Peyer's patch (tissue), 4 donors: ENCODE measurements at places on chromosomes 12 and 14. TPM values are rescaled to one million over a fixed set of nuclear protein-coding genes. Genes with fewer than 3 reads are reported as not detected.

DNA sequence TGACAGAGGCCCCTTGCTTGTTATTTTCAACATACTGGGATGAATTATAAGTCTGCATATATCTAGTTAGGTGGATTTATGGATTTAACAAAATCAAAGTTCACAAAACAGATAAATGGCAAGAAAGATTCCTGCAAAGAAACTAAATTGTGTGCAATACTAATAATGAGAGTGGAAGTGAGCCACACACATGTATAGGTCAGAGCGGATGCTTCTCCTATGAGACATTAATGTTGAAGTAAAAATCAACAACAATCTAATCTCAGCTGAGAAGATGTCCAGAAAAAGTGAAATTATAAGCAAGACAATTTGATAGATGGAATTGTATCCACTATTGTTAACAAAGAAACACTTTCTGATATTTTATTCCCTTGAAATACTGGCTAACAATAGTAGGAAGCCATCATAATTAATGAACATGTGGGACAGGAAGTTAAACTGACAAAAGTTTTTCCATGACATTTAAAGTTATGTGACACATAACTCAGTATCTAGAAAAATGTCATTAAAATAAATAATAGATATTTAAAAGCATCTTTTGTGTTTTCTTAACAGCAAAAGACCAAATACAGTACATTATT is 39.7 kb downstream of the RAD51B start:
- no peaks in the 10 kb centered on the region for H3K27me3 ChIP-seq
- no peak for DNase-seq

PPP1R36 gene
- total RNA-seq: 1.9 TPM

DNA sequence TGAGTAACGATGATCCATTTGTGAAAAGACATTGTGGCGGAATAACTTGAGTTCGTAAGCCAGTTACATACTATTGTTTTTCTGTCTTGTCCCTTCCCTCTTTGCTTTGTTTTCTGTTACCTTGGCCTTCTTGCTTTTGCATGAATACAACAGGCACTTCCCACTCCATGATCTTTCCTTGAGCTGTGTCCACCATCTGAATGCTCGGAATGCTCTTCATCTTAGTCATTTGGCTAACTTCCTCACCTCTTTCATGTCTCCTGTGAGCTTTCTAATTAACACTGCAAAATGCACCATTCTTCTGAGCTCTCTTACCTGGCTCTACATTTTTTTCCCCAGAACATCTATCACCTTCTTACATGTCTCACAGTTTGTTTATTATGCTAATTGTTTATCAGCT is 10.0 kb downstream of the KNTC1 start:
- H3K27ac ChIP-seq: no peak overlapping the region
- no peaks in the 10 kb centered on the region for H3K27me3 ChIP-seq
- H3K4me1 ChIP-seq: no peaks in the 10 kb centered on the region
- DNase-seq: no peak
- no peak overlapping the region for H3K4me3 ChIP-seq

DNA sequence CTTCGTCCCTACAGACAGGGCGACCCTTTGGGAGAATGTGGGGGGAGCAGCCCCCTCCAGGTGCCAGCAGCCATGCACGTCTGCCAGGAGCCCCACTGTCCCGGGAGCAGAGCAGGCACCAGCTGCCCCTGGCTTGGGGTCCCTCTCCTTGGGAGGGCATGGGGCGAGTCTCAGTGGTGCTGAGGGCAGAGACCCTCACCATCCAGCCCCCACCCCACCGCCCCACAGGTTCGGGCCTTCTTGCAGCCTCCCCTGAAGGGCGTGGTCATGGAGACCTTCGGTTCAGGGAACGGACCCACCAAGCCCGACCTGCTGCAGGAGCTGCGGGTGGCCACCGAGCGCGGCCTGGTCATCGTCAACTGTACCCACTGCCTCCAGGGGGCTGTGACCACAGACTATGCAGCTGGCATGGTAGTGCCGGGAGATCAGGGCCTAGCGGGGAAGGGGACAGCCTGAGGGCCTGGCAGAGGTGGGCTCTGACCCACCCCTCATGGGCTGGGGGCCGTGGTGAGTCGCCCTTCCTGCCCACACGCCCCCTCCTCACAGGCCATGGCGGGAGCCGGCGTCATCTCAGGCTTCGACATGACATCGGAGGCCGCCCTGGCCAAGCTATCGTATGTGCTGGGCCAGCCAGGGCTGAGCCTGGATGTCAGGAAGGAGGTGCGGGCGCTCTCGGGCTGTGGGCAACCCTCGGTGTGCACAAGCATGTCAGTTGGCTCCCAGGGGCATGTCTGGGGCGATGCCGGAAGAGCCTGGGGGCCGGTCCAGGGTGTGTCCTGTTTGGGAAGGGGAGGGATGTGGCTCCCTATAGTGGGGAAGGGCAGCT is 18.8 kb downstream of the ASPG start:
- DNase-seq: peak; percentile 30
- no peaks in the 10 kb centered on the region for H3K4me1 ChIP-seq
- no peaks in the 10 kb centered on the region for H3K36me3 ChIP-seq
- no peaks in the 10 kb centered on the region for H3K27me3 ChIP-seq

DNA sequence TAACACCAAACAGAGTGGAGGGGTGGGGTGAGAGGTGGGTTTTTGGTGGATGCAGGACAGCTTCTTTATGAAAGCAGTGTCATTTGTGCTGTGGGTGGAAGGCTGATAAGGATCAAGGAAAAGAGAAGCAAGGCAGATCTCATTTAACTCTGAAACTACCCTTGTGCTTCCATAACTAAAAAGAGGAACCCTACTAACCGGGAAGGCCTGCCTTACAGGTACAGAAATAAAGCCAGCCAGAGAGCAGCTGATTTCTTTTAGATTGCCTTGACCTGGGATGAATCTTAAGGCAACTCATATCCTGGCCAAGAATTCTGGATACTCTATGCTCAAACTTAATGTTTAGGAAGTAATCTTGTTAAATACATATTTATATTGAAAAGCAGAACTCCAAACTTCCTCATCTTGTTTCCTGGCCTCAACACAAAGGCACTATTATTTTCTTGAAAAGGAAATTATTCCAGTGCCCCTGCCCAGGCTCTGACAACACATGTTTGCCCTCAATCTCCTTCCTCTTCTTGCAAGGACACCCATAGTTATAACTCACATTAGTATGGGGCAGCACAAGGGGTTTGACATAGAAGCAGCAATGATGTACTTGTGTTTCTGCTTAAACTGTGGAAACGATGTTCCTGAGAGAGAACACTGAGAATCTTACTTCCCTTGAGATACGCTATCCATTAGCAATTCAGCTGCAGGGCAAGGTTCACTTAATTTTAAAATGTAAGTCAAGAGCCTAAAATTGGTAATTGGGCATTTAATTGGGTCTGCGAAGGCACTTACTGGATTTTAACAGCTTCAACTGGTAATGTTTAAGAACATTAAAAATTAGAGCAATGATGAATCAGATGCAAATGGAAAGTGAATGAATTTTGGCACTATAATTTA is 173.7 kb downstream of the STXBP6 start:
- H3K27me3 ChIP-seq: no peaks in the 10 kb centered on the region
- no peaks in the 10 kb centered on the region for H3K4me1 ChIP-seq
- H3K27ac ChIP-seq: peak overlapping the region; percentile 3
- DNase-seq: no peak
- no peaks in the 10 kb centered on the region for H3K36me3 ChIP-seq

IL22 gene
- not detected for total RNA-seq

- DNase-seq: no peak
- H3K4me3 ChIP-seq: no peak overlapping the region
- no peak overlapping the region for H3K27ac ChIP-seq
Observed at GRCh38 chr14:65206448-65207096, 104.3 kb upstream of the MAX start.

DNA sequence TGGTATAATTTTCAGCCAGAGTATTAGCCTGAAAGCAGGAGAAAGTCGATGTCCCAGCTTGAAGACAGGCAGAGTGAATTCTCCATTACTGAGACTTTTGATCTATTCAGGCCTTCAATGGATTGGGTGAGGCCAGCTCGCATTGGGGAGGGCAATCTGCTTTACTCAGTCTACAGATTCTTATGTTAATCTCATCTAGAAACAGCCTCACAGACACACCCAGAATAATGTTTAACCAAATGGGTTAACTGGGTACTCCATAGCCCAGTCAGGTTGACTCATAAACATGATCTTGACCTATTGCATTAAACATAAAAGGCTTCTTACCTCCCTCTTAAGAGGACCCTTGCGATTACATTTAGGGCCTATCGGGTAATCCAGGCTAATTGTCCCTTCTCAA is 118.0 kb downstream of the KTN1 start:
- H3K27me3 ChIP-seq: no peaks in the 10 kb centered on the region
- no peaks in the 10 kb centered on the region for H3K4me1 ChIP-seq
- DNase-seq: peak; percentile 57
- no peak overlapping the region for H3K27ac ChIP-seq
- H3K36me3 ChIP-seq: no peaks in the 10 kb centered on the region

SLC6A15 gene
- total RNA-seq: 0.80 TPM

DNA sequence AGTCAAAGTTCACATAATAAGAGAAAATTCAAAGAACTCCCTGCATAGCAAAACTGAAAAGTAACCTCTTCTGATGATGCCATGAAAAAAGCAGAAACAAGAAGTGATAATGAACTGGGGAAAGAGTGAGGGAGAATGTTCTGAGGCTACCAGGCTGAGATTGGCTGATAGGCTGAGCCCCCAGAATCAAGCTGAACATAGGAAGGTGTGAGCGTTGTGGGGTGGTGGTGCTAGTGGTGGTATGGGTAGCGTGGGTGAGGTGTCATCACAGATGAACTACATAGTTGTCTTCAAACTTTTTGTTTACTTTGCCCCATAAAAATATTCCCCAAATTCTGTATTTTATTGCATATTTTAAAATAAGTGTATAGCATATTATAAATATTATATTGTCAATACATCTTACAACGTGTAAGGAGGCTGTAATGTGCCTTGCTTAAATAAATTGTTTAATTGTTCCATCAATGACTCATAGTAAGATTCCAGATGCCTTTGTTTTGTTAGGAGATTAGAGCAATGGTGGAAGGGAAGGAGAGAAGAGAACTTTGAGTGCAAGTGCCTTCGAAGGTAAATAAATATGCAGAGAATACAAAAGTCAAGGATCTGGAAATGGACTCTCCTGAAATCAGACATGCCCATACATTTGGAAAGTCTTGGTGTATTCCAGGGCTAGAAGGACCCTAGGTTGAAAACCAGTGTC is 15.8 kb upstream of the CFAP54 start:
- no peak overlapping the region for H3K27ac ChIP-seq
- H3K27me3 ChIP-seq: no peaks in the 10 kb centered on the region
- DNase-seq: no peak
- H3K4me3 ChIP-seq: no peak overlapping the region

- no peaks in the 10 kb centered on the region for H3K36me3 ChIP-seq
- no peak for DNase-seq
- no peaks in the 10 kb centered on the region for H3K4me1 ChIP-seq
- no peak overlapping the region for H3K4me3 ChIP-seq
Observed at GRCh38 chr14:56129092-56129491, 10.9 kb downstream of the PELI2 start.

GRCh38 chr14:75456069-75456996 is 28.5 kb downstream of the JDP2 start:
- no peak for DNase-seq
- no peaks in the 10 kb centered on the region for H3K36me3 ChIP-seq
- no peak overlapping the region for H3K4me3 ChIP-seq
- H3K4me1 ChIP-seq: no peaks in the 10 kb centered on the region
- H3K27me3 ChIP-seq: no peaks in the 10 kb centered on the region
- no peak overlapping the region for H3K27ac ChIP-seq

DDX47 gene
- 39.9 TPM for total RNA-seq

PIWIL1 gene
- not detected for total RNA-seq

KCNC2 gene
- not detected for total RNA-seq

DNA sequence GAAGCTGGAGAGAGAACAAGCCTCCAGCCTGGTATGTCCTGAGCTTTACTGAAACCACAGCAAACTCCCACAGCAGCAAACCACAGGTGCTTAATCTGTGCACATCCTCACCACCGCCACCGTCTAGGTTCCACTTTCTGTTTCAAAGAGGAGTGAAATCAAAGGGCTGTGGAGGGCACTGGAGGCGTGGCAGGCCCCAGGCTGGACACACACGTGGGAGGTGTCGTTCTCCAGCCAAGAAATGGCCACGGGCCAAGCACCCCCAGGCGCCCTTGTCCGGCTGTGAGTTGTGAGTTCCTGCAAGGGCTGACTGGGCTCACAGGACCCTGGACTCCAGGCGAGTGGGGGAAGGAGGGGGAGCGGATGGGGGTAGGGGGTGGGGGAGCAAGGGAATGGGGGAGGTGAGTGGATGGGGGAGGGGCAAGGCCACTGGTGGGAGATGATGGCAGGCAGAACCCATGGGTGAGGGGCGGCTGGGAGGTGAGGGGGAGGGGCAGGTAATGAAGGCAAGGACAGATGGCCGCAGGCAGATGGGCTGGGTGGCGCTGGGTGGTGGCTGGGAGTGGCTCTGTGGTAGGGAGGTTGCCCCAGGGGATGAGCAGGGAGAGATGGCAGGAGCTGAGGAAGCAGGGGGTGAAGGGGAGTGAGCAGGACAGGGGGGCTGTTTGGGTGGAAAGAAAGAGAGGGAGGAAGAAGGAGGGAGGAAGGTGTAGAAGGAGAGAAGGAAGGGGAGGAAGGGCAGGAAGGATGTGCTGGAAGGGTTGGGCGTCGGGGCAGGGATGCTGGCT is 86.7 kb downstream of the NCOR2 start:
- H3K4me3 ChIP-seq: no peak overlapping the region
- no peaks in the 10 kb centered on the region for H3K36me3 ChIP-seq
- H3K4me1 ChIP-seq: peaks cover 23% of the 10 kb centered on the region
- H3K27ac ChIP-seq: peak overlapping the region; percentile 38
- no peaks in the 10 kb centered on the region for H3K27me3 ChIP-seq

- no peak overlapping the region for H3K4me3 ChIP-seq
- H3K36me3 ChIP-seq: no peaks in the 10 kb centered on the region
- H3K27ac ChIP-seq: no peak overlapping the region
- DNase-seq: no peak
Observed at GRCh38 chr12:123546281-123546680, 12.8 kb upstream of the RILPL1 start.

DNA sequence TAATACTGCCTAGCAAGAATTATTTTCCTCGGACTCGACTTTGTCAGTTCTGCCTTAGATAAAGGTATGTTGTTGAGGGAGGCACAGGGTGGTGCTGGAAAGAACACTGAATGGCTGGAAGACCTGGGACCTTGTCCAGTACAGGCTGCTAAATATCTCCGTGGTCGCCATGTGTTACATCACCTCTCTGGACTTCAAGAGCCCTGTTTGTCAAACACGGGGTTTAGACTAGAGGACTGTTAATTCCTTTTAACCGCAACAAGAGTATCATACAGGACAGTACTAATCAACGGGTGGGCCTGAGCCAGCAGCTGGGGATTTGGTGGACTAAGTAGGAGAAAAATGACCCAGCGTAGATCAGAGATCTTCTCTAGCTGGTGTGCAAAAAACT is 476.3 kb downstream of the LRIG3 start:
- H3K4me1 ChIP-seq: no peaks in the 10 kb centered on the region
- no peak for DNase-seq
- H3K27me3 ChIP-seq: no peaks in the 10 kb centered on the region
- no peak overlapping the region for H3K4me3 ChIP-seq
- H3K36me3 ChIP-seq: no peaks in the 10 kb centered on the region

- H3K27me3 ChIP-seq: no peaks in the 10 kb centered on the region
- no peak overlapping the region for H3K27ac ChIP-seq
- H3K4me1 ChIP-seq: no peaks in the 10 kb centered on the region
- H3K4me3 ChIP-seq: no peak overlapping the region
Observed at GRCh38 chr12:22042976-22043669, 2.9 kb upstream of the CMAS start.

- DNase-seq: no peak
- no peak overlapping the region for H3K4me3 ChIP-seq
Observed at GRCh38 chr12:79658221-79658620, 32.5 kb downstream of the PAWR start.

HOXC12 gene
- total RNA-seq: not detected

DIO2 gene
- 22.3 TPM for total RNA-seq
